ENCODE measurements at places on chromosomes 4 and X. TPM values are rescaled to one million over a fixed set of nuclear protein-coding genes. Genes with fewer than 3 reads are reported as not detected.

- H3K27me3 ChIP-seq, result no peaks in the 10 kb centered on the region
- H3K4me3 ChIP-seq, result no peak overlapping the region
- no peak for DNase-seq
Measured at GRCh38 chr4:151665022-151665784, 95.6 kb downstream of the GATB start.

GRCh38 chr4:24978291-24979075, 52.3 kb downstream of the LGI2 start:
- no peak for DNase-seq
- no peaks in the 10 kb centered on the region for H3K36me3 ChIP-seq
- no peak overlapping the region for H3K4me3 ChIP-seq
- no peaks in the 10 kb centered on the region for H3K4me1 ChIP-seq
- peaks cover 36% of the 10 kb centered on the region for H3K27me3 ChIP-seq
- no peak overlapping the region for H3K27ac ChIP-seq

DNA sequence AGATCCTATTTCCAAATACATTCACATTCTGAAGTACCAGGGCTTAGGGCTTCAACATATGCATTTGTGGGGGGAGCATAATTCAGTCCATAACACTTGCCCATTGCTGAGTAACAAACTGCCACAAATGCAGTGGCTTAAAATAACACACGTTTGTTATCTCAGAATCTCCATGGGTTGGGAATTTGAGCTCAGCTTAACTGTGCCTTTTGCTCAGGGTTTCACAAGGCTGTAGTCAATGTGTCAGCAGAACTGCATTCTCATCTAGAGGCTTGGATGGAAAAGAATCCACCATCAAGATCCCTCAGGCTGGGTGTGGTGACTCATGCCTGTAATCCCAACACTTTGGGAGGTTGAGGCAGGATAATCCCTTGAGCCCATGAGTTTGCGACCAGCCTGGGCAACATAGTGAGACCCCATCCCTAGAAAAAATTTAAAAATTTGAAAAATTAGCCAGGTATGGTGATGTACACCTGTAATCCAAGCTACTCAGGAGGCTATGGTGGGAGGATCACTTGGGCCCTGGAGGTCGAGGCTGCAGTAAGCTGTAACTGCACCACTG, 25.8 kb upstream of the TBL1X start:
- no peak overlapping the region for H3K4me3 ChIP-seq
- DNase-seq, result no peak
- H3K27me3 ChIP-seq, result no peaks in the 10 kb centered on the region
- H3K36me3 ChIP-seq, result no peaks in the 10 kb centered on the region
- H3K4me1 ChIP-seq, result peaks cover 11% of the 10 kb centered on the region
- H3K27ac ChIP-seq, result no peak overlapping the region

DNA sequence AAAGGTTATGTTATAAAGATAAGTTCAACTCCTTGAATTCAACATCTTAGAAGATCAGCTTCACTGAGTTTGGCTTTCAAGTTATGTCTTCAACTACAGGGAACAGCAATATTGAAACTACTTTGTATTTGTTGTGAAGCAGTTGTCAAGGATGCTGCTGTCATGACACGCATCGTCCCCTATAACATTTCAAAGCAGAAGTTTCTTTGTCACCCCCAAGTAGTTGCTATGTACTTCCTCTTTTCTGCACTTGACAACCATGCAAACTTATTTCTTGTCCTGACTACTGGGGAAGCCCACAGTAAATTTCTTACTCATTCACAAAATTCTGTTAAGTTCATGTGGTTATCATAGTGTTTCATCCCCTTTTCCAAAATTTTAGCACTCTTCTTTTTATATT, 14.3 kb downstream of the ANTXR2 start:
- H3K4me3 ChIP-seq, result peak overlapping the region; percentile 72
- H3K27ac ChIP-seq, result peak overlapping the region; percentile 94
- H3K4me1 ChIP-seq, result peaks cover 52% of the 10 kb centered on the region
- H3K36me3 ChIP-seq, result no peaks in the 10 kb centered on the region

Gene KDM6A
- 36.4 TPM for total RNA-seq
